NCI-H1436 treated with DMSO at 0.1 percent for 48 hours (cell line): ENCODE measurements at places on chromosomes 3 and 15.

DNA sequence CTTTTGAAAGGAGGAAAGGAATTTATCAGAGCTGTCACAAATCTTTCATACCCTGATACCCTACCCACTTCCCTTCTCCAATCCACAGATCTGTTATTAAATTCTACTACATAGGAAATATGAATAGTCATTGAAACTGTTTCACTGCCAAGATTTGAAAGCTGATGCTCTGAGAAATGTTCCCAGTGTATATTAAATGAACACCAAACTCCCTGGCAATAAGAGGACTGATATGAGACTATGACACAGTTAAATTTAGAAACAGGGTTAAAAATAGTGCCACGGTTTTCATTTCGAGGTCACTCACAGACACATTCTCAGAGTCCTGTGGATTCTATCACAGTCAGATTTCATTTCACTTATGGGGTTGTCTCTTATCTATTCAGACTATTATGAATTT lies 27.2 kb upstream of the GBE1 start:
- DNase-seq = no peak

DNA sequence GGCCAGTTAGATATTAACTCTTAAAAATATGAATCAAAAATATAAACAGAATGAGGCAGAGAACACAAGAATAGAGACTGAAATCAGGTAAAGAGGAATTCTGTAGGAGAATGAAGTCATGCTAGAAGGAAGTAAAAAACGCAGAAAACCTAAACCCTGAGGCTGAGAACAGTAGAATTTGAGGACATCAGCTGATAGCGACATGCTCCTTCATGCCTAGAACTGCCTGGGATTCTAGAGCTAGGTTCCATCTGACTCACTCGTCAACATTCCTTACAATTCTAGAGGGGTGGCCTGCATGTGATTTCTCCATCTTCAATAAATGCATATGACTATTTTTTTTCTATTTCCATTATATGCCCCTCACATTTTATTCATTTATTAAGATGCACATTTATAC lies 343.0 kb downstream of the ROBO1 start:
- no peak for DNase-seq

DNA sequence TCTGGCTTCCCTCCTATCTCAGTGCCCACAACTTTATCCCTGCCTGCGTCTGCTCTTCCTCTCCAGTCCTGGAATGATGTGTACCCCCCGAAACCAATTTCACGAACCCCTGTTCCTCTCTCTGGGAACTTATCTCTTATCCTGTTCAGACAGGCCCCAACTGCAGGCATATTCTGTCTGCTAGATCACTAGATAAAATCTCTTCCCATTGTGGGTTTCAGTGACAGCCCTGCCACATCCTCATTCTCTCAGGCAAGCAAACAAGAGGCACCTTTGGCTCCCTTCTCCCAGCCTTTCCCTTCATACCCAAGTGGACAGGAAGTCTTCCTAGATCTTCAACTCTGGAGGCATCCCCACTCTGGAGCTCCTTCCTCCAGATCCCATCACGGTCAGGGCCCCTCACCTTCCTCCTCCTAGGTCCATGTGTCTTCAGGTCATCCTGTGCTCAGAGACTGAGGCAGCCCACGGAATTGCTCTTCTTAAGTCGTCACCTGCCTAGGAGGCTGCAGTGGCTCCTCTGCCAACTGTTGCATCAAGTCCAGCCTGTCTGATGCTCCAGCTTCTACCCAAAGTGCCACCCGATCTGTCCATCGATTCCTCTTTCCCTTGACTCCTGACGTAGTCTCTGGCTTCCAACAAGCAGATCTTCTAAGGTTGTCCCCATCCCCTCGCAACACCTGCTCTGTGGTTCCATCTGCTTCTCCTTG lies 190.8 kb downstream of the SLCO3A1 start:
- no peak for DNase-seq

GRCh38 chr15:61091289-61091616 lies 137.8 kb downstream of the RORA start:
- DNase-seq = no peak

- DNase-seq = no peak
Observed at GRCh38 chr15:65355173-65355987, 22.4 kb downstream of the IGDCC3 start.

DNA sequence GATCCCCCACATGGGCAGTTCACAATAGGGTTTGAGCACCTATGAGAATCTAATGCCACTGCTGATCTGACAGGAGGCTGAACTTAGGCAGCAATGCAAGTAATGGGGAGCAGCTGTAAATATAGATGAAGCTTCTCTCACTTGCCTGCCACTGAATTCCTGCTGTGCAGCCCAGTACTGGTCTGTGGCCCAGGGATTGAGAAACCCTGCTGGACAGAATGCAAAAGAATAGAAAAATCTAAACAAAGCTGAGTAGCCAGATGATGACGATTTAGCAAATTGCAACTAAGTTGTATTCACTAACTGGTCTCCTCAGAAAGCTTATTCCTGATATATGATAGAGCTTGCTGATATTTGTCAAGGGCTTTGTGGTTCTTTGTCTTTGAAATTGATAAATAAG lies 34.3 kb upstream of the APH1B start:
- no peak for DNase-seq

- no peak for DNase-seq
Observed at GRCh38 chr3:61978460-61979419, 394.6 kb downstream of the FEZF2 start.

- no peak for DNase-seq
Observed at GRCh38 chr15:40389824-40390595, 7.5 kb downstream of the KNSTRN start.

DNA sequence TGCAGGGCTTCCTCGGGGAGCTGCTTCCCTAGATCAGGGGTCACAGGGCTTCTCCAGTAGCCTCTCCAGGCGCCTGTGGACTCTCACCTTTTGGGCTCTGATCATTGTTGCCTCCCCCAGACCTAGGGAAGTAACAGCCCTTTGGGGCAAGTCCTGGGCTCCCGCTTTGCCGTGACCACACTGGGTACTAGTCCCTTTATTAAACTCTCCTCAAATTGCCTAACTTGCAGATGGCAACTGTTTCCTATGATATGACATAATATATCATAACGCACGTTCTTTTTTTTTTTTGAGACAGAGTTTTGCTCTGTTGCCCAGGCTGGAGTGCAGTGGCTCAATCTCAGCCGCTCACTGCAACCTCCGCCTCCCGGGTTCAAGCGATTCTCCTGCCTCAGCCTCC lies 17.9 kb upstream of the NRROS start:
- DNase-seq = no peak

DNA sequence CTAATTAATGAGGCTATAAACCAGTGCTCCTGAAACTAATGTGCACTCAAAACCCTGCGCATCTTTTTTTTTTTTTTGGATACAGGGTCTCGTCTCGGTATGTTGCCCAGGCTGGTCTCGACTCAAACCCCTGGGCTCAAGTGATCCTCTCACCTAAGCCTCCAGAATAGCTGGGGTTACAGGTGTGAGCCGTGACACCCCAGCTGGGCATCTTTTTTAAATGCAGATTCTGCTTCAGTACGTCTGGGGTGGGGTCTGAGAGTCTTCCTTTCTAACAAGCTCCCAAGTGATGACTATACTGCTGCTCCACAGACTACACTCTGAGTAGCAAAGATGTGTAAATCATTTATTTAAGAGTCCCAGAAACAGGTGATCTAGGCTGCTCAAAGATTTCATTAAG lies 73.0 kb downstream of the BFSP2 start:
- DNase-seq = no peak

DNA sequence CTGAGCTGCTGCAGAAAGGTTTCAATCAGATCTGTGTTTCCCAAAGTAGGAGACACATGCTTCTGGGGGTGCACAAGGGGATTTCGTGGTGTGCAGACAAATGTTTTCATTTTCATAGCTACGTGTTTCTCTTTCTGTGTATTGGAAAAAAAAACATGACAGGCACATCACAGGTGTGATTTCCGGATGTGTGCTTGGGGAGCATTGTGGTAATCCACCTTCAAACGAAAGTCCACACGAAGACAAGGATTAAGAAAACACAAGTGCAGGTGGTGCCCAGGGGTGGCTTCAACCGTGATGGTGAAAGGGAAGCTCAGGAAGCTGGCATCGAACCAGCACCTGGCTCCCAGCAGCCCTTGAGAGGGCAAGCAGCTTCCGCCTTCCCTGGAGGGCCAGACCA lies 164.6 kb upstream of the LINGO1 start:
- DNase-seq = no peak

- no peak for DNase-seq
Observed at GRCh38 chr15:68415501-68416157, 16.3 kb downstream of the ITGA11 start.

DNA sequence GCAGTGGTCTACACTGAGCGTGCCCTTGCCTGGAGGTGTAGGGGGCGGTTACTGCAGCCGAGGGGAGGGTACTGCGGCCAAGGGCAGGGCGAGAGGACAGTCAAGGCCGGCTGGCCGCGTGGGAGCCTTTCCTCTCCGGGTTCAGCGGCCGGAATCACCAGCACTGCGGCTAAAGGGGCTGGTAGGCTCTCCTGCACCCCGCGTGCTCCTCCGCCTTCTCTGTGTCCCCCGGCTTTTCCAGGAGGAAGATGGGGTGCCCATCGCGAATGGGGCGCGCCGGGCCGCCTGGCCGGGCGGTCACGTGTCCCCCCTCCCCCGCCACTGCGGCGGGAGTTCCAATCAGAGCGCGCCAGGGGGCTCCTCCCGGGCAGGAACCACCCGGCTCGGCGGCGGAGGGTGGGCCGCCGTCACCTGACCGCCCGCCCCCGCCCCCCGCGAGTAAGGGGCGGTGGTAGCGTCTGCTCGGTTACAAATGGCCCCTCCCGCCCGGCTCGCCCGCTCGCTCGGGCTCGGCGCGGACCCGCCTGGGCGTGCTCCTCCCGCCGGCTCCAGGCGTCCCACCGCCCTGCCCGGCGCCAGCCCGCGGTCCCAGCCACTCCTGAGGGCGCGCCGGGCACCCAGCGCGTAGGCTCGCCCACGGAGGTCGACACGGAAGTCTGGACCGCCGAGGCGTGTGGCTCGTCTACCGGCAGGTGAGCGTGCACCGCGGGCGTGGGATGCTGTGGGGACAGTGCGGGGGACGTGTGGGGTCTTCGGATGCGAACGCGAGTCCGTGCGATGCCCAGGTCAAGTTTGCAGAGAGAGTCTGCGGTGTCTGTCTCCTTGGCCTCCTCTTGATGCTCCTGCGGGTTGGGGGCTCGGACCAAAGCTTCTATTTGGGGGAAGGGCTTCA lies 242.6 kb upstream of the TOPAZ1 start:
- DNase-seq = no peak

DNA sequence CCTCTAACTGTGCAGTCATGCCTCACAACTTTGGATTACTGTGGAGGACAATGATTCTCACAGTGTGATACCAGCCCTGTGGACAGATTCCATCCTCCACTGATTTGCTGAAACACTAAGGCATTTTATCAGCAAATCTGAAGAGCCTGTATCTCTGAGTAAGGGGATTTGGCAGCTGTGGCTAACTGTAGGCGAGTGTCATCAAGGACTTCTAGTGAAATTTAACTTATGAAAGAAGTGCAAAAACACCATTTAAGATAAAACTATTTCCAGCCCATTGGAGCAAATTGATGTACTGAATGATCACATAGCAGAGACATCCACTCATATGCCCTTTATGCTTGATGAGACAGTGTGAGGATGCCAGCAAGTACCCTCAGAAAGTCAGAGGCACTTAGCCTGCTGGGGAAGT lies 13.9 kb upstream of the TMPRSS7 start:
- no peak for DNase-seq

DNA sequence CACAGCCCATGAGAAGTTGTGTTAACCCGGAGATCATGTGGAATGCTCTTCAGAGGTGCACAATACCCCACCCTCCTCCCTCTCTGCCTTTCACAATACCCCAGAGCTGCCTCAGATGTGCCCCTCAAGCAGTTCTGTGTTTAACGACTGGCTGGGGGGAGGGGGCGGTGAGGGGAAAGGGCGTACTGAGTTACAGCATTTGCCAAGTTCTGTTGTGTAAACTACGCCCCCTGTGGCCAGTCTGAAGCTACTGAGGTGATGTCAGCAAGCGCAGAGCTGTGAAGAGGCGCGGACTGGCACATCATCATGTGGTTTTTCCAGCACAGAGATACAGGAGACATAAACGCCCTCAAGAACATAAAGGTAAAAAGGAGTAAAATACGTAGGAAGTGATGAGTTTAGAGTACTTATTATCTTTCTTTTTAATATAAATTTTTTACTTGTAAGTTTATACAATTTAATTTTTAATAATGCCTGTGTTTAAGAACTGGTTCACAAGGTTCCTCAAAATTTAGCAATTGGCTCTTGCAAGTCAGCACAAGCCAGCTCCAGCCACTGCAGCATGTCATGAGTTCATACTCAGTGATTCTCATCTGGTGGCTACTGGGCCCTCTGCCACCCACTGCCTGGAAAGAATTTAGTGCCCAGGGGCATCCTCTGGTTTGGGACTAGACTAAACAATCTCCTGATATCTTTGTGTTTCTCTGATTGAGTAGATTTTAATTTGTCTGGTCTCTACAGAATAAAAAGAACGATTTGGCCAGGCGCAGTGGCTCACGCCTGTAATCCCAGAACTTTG lies 1.7 kb downstream of the EPB42 start:
- no peak for DNase-seq

- DNase-seq = no peak
Observed at GRCh38 chr3:14483286-14483685, 56.9 kb downstream of the GRIP2 start.

DNA sequence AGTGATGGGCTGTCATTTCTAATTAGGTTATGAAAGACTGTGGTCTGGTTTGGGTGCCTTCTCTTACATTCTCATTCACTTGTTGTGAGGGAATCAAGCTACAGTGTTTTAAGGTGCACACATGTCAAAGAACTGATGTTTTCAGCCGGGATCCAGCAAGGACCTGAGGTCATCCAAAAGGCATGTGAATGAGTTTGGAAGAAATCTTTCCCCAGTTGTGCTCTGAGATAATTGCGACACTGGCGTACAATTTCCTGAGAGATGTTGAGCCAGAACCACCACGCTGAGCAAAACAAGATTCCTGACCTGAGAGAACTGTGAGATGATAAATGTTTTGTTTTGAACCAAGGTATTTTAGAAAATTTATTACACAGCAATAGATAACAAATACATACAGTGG lies 295.3 kb upstream of the SLITRK3 start:
- DNase-seq = no peak

DNA sequence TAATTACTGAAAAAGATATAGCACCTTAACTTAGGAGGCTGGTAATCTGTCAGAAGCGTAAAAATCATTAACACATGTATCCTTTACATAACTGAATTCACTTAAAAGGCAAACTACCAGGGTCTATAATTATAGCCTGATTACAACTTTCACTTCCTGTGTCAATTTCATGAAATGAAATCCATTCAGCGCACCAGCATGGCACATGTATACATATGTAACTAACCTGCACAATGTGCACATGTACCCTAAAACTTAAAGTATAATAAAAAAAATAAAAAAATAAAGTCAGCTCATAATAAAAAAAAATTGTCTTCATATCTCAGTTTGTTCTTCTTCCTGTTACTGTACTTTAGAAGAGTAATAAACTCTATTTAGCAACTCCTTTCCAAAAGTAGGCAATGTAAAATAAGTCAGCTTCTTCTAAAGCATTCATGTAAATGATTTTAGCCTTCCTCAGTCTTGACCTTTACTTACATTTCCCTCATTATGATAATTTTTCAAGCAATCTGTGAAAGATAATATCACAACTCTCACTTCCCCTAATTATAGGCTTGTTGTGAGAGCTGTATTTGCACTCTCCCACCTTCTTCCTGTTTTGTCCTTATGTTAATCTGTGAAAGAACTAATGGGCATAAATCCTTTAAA lies 50.1 kb downstream of the KBTBD8 start:
- DNase-seq = no peak

GRCh38 chr15:90932660-90932991 lies 277 bp upstream of the HDDC3 start:
- no peak for DNase-seq
